ENCODE measurements at places on chromosomes 12 and 14.

DNA sequence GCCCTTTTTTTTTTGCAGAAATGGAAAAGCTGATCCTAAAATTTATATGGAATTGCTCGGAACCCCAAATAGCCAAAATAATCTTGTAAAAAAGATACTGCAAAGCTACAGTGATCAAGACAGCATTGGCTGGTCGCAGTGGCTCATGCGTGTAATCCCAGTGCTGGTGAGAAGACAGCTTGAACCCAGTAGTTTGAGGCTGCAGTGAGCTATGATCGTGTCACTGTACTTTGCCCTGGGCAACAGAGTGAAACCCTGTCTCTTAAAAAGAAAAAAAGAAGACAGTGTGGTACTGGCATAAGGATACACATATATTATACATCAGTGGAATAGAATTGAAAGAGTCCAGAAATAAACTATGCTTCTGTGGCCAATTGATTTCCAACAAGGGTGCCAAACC is 5.4 kb downstream of the ITGB7 start:
- no peaks in the 10 kb centered on the region for H3K36me3 ChIP-seq
- H3K4me1 ChIP-seq: peaks cover 6% of the 10 kb centered on the region
- no peak for DNase-seq
- no peak overlapping the region for H3K4me3 ChIP-seq
- no peaks in the 10 kb centered on the region for H3K27me3 ChIP-seq

DNA sequence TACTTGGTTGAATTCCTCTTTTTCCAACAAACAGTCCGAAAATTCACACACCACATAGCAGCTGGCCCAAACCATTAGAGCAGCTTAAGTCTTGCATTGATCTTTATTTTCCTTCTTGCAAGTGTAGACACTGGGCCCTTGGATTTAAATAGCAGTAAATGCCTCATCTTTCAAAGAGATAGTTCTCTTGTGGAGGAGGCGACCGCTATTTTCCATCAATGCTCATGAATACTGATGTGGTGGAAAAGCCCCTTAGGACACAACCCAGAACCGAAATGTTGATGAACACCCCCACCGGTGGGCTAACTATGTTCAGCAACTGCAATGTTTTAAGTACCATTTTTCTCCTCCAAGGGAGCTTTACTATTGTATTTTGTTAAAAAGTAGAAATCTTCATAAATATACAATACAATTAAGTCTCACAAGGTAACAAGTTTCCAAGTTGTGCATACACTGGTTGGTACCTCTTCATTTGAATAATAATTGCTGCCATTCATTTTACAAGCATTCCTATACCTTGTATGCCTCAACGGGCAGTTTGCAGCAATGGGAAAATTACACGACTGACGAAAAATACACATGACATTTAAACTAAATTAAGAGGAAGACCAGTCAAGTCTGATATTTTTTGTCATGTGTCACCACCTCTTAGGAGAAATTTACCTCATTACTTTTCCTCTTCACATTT is 18.0 kb downstream of the NIN start:
- H3K27ac ChIP-seq: no peak overlapping the region
- no peaks in the 10 kb centered on the region for H3K36me3 ChIP-seq
- H3K27me3 ChIP-seq: no peaks in the 10 kb centered on the region
- H3K4me3 ChIP-seq: no peak overlapping the region
- DNase-seq: no peak

DNA sequence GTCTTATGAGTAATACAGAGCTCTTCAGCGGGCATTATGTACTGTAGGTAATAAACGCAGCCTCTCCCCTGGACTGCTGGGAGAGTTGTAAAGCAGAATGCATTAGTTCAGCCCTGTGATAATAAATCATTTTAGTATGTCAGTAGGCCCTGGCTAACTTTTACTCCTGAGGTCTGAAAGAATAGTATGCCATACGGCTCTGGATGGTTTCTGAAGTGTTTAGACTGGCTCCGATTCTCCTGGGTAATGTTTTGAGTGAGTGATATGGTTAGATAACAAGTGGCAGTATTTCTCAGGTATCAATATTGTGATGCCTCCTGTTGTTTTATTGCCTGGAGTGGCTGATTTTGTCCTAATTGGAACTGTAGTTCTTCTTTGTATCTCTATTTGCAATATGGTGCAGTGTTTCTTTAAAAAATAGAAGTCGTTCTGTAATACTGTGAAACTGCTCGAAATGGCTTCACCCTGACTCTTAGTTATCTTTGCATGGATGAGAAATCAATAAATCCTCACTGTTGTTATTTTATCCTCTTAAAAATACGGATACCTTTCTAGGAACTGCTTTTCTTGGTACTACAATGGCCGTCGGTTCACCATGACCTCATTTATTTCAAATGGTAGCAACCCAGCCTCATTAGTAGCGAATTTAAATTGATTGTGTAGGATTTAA is 100.2 kb downstream of the PDZRN4 start:
- H3K4me3 ChIP-seq: no peak overlapping the region
- H3K27ac ChIP-seq: no peak overlapping the region
- DNase-seq: no peak
- no peaks in the 10 kb centered on the region for H3K4me1 ChIP-seq
- no peaks in the 10 kb centered on the region for H3K27me3 ChIP-seq

- DNase-seq: peak; percentile 11
- H3K4me3 ChIP-seq: no peak overlapping the region
- no peak overlapping the region for H3K27ac ChIP-seq
- no peaks in the 10 kb centered on the region for H3K4me1 ChIP-seq
These were observed 183.6 kb upstream of the G2E3 start for GRCh38 chr14:30375296-30375892.

DNA sequence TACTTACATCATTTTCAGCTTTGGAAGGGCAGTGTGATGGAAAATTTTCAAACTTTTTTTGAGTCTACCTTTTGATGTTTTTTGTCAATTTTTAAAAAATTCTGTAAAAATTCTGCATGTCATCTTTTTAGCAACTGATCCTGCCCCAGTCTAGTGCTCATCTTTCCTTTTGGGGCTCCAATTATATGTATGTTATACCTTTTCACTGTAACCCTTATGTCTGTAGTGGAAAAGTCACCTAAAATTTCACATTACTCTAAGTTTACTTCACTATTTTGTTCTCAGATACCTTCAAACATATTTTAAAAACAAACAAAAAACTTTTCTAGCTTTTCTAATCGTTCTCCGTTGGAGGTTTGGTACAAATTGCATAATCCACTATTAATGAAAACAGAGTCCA is 32.5 kb upstream of the MYRFL start:
- no peaks in the 10 kb centered on the region for H3K36me3 ChIP-seq
- DNase-seq: no peak
- H3K27me3 ChIP-seq: no peaks in the 10 kb centered on the region
- H3K4me3 ChIP-seq: no peak overlapping the region
- H3K27ac ChIP-seq: no peak overlapping the region

- peaks cover 4% of the 10 kb centered on the region for H3K27me3 ChIP-seq
- H3K4me1 ChIP-seq: no peaks in the 10 kb centered on the region
- no peak overlapping the region for H3K27ac ChIP-seq
- DNase-seq: no peak
- no peaks in the 10 kb centered on the region for H3K36me3 ChIP-seq
- no peak overlapping the region for H3K4me3 ChIP-seq
These were observed 27.8 kb upstream of the KCNA5 start for GRCh38 chr12:5015711-5016492.

DNA sequence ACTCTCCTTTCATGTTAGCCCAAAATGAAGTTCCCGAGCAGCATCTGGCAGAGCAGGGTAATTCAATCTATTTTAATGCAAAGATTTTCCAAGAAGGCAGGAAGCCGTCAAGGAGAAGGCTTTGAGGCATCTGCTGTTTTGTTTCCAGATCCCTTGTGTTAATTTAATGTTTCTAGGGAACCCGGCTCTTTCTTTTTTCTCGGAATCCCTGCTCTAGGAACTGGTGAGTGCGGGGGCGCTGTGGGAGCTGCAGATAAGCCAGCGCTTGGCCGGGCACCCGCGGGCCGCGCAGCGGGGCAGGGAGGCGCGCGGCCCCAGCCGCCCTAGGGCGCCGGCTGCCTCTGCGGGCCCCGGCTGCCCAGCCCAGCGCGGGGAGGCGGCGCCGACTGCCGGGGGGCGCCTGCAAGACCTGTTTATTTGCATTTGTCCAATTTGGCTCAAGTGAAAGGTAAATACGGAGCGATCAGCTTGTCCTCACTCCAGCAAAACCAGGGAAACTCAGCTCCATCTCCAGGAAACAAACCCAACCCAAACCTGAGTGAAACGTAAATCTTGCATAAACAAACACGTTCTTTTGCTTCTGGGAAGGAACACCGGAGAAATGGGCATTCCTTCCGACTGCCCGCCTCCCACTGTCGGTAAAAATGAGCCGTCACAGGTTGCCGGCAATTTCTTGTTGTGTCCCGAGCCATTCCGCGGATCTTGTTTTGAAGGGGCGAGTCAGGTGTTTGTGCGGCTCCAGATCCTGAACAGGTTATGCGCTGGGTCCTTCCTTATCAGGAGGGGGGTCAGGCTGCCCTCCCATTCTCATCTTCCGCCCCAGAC is 65.1 kb downstream of the CRADD start:
- H3K4me1 ChIP-seq: peaks cover 10% of the 10 kb centered on the region
- H3K36me3 ChIP-seq: no peaks in the 10 kb centered on the region
- H3K27ac ChIP-seq: peak overlapping the region; percentile 61
- H3K27me3 ChIP-seq: no peaks in the 10 kb centered on the region
- H3K4me3 ChIP-seq: peak overlapping the region; percentile 85
- peak; percentile 60 for DNase-seq

DNA sequence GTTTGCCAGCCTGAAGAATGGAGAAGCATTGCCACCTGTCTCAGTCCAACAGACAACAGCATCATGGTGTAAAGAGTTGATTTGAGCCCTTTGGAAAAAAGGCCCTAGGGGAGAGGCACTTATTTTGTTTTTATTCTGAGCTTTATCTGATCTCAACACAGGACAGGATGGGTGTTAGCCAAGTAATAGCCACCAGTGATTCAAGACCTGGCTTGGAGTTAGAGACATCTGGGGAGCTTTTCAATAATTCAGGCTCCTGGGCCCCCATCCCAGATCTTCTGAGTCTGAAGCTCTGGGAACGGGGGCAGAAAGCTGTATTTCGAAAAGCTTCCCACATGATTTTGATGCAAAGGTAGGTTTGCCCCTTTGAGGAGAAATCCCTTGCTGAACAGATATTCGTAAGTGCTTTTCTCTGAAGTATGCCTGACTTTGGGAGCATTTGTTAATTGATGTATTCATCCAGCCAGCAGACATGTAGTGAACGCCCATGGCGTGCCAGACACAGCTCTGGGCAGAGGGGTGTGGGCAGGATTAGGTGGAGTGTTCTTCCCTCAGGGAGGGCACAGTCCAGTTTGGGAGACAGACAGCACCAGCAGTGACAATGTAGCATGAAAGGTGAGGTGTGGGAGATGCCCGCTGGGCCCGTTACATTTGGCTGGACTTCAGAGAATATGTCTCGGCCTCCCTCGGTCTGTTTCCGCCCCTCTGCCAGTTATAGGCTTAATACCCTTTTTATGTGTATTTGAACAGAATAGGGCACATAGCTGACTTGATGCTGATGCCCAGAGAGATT is 72.5 kb downstream of the TSPAN9 start:
- no peak for DNase-seq
- no peaks in the 10 kb centered on the region for H3K27me3 ChIP-seq
- no peaks in the 10 kb centered on the region for H3K36me3 ChIP-seq
- H3K4me1 ChIP-seq: peaks cover 23% of the 10 kb centered on the region
- H3K27ac ChIP-seq: no peak overlapping the region
- H3K4me3 ChIP-seq: no peak overlapping the region

DNA sequence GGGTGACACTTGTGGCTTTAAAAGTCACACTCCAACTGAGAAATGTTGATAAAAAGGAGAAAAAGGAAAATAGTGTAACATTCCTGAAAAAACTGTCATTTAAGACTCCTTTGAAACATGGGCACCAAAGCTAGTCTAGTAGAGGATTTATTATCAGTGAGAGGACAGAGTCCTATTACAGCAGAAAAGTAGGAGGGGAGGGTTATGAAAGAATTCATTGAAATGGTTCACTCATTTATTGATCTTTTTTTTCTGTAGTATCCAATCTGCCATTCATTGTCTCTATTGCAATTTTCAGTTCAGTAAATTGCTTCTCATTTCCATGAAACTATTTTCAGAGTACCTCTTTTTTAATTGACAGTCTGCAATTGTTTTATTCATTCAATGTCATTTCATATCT is 25.4 kb downstream of the PPM1A start:
- H3K36me3 ChIP-seq: no peaks in the 10 kb centered on the region
- no peaks in the 10 kb centered on the region for H3K27me3 ChIP-seq
- no peaks in the 10 kb centered on the region for H3K4me1 ChIP-seq
- no peak overlapping the region for H3K4me3 ChIP-seq
- no peak overlapping the region for H3K27ac ChIP-seq
- no peak for DNase-seq

DNA sequence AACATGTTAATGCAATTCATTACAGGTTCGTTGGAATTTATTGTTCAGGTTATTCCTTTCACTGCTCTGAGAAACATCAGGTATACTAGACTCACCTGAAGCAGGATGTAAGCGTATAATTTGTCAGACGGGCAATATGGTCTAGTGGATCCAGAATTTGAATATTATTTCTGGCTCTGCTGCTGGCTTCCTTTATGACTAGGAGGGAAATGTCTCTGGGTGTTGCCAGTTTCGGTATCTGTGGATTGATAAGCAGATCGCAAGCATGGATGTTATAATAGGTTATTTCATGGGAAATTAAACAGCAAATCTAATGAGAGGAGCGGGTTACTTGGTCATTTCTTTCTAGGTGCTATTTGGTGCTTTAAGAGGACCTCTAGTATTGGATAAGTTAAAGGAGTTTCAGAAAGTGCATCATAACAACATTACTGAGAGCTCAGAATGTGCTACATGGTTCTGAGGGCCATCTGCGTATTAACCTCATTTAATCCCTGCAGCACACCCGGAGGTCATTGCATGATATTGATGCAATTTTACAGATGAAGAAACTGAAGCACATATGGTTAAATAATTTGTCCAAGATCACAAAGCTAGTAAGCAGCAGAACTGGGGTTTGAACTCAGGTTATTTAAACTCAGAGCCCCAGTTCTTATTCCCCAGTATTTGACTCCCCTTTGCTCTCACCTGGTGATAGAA is 47.3 kb upstream of the BCAT1 start:
- H3K4me1 ChIP-seq: peaks cover 17% of the 10 kb centered on the region
- no peak overlapping the region for H3K27ac ChIP-seq
- H3K27me3 ChIP-seq: no peaks in the 10 kb centered on the region
- no peak for DNase-seq

GRCh38 chr12:83018088-83018487 is 331.4 kb downstream of the TMTC2 start:
- DNase-seq: no peak
- no peaks in the 10 kb centered on the region for H3K27me3 ChIP-seq
- H3K27ac ChIP-seq: no peak overlapping the region
- H3K4me1 ChIP-seq: peaks cover 11% of the 10 kb centered on the region
- H3K4me3 ChIP-seq: no peak overlapping the region
- no peaks in the 10 kb centered on the region for H3K36me3 ChIP-seq

GRCh38 chr14:88212691-88213090 is 110.4 kb downstream of the KCNK10 start:
- H3K4me3 ChIP-seq: no peak overlapping the region
- H3K4me1 ChIP-seq: no peaks in the 10 kb centered on the region
- H3K36me3 ChIP-seq: no peaks in the 10 kb centered on the region

DNA sequence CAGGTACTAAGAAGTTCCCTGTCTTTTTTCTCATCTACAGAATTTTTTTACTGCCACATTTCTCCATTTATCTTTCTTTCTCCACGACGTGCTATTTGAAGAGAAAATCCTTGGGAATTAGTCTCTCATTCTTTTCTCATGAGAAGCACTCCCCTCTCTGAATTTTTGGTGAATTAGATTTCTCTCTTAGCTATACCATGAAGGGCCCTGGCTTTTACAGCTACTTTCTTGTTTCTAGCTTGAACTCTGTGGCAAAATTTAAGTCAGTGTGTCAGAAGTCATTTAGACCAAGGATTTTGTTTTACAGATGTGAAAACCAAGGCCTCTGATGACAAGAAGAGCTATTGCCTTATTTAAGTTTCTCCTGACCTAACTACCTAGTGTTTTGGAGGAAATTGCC is 213.1 kb downstream of the AEBP2 start:
- H3K4me1 ChIP-seq: no peaks in the 10 kb centered on the region
- no peaks in the 10 kb centered on the region for H3K36me3 ChIP-seq
- no peak overlapping the region for H3K4me3 ChIP-seq
- no peak for DNase-seq

Measured in astrocyte (in vitro differentiated cells and primary cell).